ENCODE measurements at places on chromosomes 2 and 18. TPM values are rescaled to one million over a fixed set of nuclear protein-coding genes. Genes with fewer than 3 reads are reported as not detected.
A peak's percentile ranks its signal among the peaks of the same experiment; 100 is the strongest.

GRCh38 chr2:102100371-102101096 lies 42.0 kb upstream of the IL1R1 start:
- no peak for DNase-seq

DNER gene
- not detected for total RNA-seq

- DNase-seq, result no peak
Observed at GRCh38 chr2:20221555-20221973, 3.4 kb downstream of the SDC1 start.

GRCh38 chr2:214038186-214038585 lies 372.7 kb upstream of the VWC2L start:
- DNase-seq, result no peak

- DNase-seq, result no peak
Observed at GRCh38 chr2:229610872-229611271, 103.5 kb downstream of the DNER start.

COBLL1 gene
- 5.6 TPM for total RNA-seq

DNA sequence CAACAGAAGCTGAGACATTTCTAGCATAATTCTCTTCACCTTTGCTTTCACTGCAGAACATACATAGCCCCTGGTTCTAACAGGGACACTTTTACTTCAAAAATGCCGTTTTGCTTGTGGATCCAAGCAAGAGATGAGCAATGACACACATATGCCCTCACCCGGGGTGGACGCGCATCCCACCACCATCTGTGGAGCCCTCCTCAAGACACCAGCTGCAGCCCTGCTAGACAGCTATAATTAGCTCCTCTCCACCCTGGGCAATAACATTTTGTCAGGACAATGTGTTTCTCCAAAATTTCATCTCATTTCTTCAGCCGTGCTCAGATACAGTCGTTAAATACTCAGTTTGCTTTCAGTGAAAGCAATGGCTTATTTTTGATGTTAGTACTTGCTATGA lies 368.7 kb upstream of the RAB6C start:
- no peak for DNase-seq

MEP1B gene
- not detected for total RNA-seq

GRCh38 chr2:119736021-119736420 lies 23.7 kb upstream of the PTPN4 start:
- no peak for DNase-seq

DNA sequence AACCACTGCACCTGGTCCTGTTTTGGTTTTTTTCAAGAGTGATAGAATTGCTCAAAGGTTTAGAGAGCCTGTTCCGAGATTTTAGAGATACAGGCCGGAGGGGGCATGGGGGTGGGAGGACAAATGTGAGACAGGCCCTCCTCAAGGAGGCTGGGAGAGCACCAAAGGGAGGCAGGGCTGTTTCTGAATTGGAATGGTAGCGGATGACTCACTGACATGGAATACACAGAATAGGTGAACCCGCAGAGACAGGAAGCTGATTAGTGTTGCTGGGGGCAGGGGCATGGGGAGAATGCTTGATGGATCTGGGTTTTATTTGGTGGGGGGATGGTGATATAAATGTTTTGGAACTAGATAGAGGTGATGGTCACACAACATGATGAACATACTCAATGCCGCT lies 111.0 kb upstream of the MGAT5 start:
- DNase-seq, result no peak

DNA sequence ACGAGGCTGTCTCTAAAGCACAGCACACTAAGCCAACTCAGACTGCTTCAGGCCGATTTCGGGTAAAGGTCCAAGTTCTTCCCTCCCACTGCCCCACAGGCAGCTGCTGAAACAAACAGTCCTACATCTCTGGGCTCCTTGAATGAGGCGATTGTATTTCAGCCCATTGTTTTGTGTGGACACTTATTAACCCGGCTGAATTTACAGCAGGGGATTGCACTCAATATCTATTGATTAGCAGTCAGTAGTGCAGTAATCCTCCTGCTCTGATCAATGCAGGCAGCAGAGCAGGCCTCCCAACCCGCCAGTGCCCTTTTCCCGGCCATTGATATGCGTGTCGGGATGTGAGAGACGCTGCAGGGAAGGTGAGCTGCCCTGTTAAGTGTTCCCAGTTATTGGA lies 330.1 kb downstream of the CMPK2 start:
- DNase-seq, result no peak

DNA sequence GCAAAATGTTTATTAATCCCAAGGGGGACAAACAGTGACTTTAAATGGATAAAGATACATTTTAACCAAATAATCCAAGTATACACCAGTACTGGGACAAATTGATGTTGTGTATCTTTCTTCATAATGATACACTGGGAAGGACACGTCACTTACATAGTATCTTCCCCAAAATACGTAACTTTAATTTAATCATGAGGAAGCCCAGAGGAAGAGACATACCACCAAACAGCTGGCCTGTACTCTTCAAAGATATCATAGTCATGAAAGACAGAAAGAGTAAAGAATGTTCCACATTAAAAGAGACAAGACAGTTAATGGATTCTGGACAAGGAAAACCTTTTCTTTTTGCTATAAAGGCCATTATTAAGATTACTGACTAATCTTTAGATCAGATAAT lies 37.1 kb downstream of the AGFG1 start:
- DNase-seq, result no peak

DCDC2C gene
- total RNA-seq, result not detected

GRCh38 chr2:30365201-30365600 lies 81.8 kb upstream of the LCLAT1 start:
- DNase-seq, result no peak

PLA2R1 gene
- total RNA-seq, result not detected

- DNase-seq, result no peak
Observed at GRCh38 chr2:132640116-132640515, 29.9 kb downstream of the LYPD1 start.

GRCh38 chr2:177666408-177666807 lies 273.8 kb downstream of the AGPS start:
- DNase-seq, result no peak

CYP27A1 gene
- total RNA-seq, result 0.31 TPM

GRCh38 chr2:234469251-234469845 lies 27.5 kb downstream of the ARL4C start:
- no peak for DNase-seq

MARCHF4 gene
- total RNA-seq, result not detected

- DNase-seq, result no peak
Observed at GRCh38 chr2:241670333-241671110, 16.1 kb downstream of the DTYMK start.

GRCh38 chr2:11129598-11130449 lies 25.4 kb upstream of the SLC66A3 start:
- DNase-seq, result peak; percentile 89

CYBRD1 gene
- total RNA-seq, result 0.38 TPM

DNA sequence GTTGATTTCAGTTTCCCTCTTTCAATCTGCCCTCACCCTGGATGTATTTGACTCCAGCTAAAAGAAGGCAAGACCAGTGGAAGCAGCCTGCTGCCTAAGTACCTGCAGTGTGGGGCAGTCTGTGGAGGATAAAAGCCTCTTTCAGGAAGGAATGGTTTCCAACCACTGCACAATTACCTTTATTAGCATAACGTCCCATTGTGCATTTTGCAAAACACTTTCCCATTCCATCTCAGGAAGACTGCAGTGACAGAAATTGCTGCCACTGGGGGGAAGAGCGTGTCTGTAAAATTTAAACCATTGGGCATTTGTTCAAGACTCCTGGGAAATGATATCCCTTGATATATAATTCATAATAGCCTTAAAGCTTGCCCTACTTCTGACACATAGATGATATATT lies 26.2 kb downstream of the CYRIA start:
- no peak for DNase-seq

ONECUT2 gene
- not detected for total RNA-seq

DNA sequence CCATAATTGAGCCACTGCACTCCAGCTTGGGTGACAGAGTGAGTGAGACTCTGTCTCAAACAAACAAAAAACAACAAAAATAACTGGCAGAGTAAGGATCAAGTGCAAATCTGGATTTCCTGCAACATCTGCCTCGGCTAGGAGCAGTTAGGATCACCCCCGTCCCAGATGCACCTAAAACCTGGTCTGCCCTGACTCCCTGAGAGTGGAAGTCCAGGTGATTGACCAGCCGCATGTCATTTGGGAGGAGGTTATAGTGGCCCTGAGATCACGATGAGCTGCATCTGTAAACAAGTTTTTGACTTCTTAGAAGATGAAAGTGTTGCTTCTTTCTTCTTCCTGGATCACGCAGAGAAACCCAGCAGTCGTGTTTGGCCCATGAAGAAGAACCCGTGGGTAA lies 5.0 kb upstream of the ESPNL start:
- no peak for DNase-seq

DNA sequence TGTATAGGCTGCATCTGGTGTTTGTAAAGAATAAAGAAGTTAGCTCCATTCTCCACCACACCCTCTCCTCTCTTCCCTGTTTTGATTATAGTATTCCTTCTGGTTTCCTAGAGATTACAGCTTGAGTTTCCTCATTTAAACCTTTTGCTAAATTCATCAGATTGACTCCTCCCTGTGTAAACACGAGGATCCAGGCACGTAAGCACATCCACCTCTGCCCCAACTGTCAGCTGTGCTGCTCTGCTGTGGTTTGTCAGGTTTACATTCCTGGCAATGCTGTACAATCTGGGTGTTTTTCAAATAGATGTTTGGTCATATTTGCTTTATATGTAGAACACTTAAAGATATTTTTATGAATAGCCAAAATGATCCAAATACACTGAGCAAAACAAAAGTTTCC lies 302.8 kb downstream of the PTGR3 start:
- no peak for DNase-seq

GRCh38 chr2:133026536-133027177 lies 356.7 kb upstream of the LYPD1 start:
- no peak for DNase-seq

GRCh38 chr2:16103614-16104314 lies 163.4 kb downstream of the MYCN start:
- no peak for DNase-seq
